Right forelimb (tissue), 1 donor: ENCODE measurements at places on chromosomes 5 and 9.

DNA sequence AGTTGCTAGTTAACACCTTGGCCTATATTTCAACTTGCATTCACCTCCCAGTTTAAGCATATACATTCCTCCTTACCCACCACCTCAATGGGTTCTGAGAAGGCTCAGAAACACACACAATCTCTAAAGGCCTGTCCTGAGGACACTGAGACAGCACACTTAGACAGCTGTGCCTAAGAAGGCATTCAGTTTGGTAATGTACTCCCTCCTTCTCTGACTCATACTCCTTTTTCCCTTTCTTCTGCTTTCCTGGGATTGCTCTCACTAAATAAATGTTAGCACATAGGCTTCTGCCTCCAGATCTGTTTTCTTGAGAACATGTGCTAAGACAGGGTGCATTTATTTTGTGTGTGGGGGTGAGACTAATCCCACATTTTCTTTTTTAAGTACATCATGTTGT is 456.8 kb upstream of the CDH6 start:
- DNase-seq = no peak

DNA sequence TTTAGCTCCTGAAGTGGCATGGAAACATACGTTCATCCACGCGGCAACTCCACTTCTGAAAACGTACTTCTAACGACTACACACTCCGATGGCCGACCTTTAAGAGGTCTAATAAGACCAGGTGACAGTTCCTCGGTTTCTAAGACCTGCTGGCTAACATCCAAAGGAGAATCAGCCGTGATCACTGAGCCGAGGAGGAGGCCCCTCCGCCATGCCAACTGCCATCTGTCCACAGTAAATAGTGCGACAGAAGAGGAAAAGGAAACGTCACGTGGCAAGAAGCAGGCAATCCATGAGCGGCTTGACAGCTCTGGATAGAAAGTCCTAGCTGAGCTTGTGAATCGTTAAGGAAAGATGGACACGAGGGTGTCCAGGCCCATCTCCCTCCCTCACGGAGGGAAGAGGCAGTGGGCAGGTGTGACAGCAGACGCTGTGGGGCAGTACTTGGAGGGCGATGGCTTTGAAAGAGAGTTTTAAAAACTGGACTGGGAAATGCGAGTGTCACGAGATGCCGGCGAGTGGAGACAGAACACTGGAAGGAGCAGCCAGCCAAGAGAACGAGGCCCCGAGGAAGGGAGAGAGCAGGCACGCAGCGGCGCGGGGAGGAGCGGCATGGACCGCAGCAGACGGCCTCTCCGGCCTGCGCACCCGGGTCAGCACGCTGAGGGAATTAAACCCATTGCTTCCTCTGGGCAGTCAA is 66.7 kb upstream of the TBC1D9B start:
- DNase-seq = no peak

DNA sequence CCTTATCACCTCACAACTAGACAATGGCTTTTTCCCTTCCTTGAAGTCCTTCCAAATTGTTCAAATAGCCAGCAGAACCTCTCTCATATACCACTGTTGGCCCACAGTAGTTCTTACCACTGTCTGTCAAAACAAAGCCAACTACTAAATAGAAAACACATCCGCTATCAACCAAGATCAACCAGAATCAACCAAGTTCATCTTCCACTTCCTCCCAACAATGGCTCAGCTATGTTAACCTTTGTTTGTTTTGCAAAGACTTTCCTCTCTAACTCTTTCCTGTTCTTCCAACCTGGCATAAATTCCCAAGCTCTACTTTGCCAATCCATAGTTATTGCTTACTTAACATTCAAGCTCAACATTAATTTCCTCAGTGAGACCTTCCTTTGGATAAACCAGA is 15.2 kb downstream of the ELL2 start:
- DNase-seq = no peak

DNA sequence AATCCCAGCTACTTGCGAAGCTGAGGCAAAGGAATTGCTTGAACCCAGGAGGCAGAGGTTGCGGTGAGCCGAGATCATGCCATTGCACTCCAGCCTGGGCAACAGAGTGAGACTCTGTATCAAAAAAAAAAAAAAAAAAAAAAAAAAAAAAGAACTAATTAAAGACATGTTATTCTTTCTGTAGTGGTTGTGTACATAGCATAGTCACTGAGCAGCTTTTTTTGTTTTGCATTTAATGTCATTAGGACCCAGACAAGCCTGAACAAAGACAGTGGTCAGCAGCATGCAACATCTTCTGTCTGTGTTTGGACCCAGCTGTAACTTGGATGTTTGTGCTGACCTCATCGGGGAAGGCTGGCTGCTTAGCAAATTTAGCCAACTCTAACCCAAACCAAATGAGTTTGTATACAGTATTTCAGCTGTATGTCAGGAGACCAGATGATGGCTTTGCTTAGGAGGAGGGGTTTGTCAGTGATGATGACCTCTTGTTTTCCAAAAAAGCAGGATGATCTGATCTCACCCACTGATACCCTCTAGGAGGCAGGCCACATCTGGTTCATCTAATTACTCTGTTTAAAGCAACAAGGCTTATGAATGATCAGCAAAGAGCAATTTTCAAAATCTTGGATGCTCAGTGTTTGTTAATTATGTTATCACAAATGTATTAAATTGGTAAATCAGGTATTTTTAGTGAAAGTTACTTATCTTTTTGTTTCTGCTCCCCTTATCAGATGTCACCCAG is 39.5 kb downstream of the SNCAIP start:
- no peak for DNase-seq

DNA sequence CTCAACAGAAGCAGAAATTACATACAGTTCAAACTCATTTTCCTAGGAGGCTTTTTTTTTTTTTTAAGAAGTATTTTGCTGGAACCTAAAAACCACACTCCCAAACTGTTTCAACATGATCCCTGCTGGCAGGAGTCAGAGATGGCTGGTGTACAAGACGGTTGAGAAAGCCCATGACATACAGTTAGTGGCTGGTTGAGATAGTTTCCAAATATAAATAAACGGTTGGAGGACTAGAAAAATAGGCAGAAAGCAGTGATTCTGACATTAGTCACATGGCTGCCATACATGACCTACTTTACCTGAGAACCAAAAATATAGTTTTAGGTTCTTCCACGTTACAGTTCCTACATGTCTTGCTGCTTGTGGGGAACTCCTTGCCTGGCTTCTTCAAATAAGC is 31.7 kb upstream of the BASP1 start:
- peak; percentile 78 for DNase-seq

GRCh38 chr9:129379181-129379836 is 201.2 kb upstream of the IER5L start:
- no peak for DNase-seq

- no peak for DNase-seq
Measured at GRCh38 chr5:152061095-152061494, 136.4 kb upstream of the GLRA1 start.

DNA sequence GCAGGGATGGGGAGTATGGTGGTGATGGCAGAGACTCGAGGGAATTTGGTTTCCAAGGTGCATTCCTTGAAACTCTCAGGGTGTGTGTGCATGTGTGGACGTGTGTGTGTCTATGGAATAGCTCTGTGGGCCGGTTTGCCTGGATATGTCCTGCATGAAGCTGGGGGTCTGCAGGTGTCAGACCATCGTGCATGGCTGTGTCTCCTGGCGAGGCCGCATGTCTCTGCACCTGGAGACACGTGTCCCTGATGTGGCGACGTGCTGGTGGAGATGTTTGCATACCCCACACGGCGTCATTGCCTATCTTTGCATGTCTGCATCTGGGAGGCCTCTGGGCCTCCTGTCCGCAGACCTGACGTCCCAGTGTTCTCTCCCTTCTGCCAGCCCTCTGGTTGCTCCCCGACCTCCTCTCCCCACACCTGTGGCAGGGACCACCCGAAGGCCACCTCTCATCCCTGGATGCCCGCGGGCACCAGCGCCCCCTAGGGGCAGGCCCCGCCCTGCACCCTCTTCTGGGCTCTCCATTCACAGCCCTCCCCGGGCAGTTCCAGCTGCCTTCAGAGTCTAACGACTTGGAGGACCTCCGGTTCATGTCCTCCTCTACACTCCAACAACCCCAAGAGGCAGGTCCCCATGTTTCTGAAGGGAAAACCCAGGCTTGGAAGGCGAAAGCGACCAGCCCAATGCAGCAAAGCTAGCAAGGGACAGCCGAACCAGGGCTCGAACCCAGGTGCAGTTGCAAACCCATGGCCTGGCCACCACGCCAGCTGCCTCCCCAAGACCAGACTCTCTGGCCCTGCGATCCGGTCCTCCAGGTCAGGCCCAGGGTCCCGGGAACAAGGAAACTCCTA is 88.6 kb downstream of the LMX1B start:
- peak; percentile 45 for DNase-seq

GRCh38 chr9:127181315-127181580 is 58.8 kb upstream of the ANGPTL2 start:
- DNase-seq = peak; percentile 12

GRCh38 chr5:132268769-132269551 is 11.5 kb downstream of the PDLIM4 start:
- DNase-seq = peak; percentile 68

GRCh38 chr5:57832875-57833274 is 350.3 kb upstream of the ACTBL2 start:
- no peak for DNase-seq

GRCh38 chr9:81073821-81074220 is 615.5 kb downstream of the TLE1 start:
- no peak for DNase-seq

GRCh38 chr5:150044712-150045111 is 41.6 kb downstream of the CSF1R start:
- DNase-seq = no peak

DNA sequence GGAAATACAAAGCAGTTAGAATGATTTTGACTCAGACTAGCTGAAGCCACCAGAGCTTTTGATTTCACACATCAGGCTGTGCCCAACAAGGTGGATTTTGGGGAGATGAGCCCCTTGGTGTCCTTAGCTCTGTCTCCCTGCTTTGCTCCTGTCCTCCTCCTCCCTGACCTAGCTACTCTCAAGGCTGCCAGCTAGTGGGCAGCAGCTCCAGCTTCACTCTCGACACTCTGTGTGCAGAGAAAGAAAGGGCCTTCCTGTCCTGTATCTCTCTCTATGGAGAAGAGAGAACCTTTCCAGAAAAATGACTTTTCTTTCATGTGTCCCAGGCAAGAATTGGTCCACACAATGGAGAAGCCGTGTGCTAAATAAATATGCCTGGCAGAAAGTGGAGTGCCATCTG is 446.2 kb downstream of the SEMA5A start:
- no peak for DNase-seq

DNA sequence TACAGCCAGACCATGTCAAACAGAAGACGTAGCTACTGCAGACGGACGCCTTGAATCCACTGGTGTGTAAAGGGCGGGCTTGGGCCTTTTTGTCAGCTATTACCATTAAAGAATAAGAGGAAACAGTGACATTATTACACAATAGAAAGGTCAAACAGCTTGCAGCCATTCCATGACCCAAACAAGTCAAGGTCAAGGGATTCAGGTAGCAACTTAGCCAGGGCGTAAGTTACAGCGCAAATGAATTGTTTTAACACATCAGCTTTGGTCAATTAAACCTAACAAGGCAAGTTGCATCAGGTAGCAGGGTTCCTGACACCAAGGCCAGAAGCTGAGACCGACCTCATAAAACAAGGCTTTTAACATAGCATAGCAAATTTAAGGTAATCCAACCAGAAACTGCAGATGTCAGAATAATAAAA is 15.3 kb downstream of the NFIB start:
- DNase-seq = no peak

- no peak for DNase-seq
Measured at GRCh38 chr9:29220596-29221251, 1647.4 kb upstream of the C9orf72 start.

DNA sequence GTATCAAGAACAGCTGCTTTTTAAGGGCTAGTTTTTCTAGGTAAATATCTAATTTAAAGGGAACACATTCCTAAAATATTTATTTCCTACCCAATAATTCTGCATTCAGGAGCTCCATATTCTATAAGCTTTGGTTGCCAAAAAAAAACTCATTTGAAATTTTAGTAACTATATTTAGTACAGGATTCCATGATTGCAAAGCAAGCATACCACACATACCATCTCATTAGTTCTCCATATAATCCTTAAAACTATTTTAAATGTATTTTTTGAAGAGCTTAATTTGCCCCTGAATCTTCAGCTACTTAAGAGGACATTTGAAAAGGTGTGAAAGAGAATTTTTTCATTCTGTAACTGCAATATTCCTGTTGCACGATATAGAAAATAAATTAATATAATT is 877.0 kb downstream of the NR2F1-AS1 start:
- DNase-seq = no peak

GRCh38 chr5:112312295-112313275 is 106.5 kb downstream of the EPB41L4A start:
- DNase-seq = no peak

- DNase-seq = no peak
Measured at GRCh38 chr9:96391021-96391765, 7.7 kb upstream of the SLC35D2 start.

GRCh38 chr5:111997308-111997707 is 240.3 kb upstream of the NREP start:
- no peak for DNase-seq

- DNase-seq = no peak
Measured at GRCh38 chr9:108543251-108543778, 312.5 kb downstream of the ACTL7B start.

GRCh38 chr9:88084357-88085183 is 53.7 kb downstream of the SPATA31C2 start:
- DNase-seq = peak; percentile 56

GRCh38 chr5:14028938-14029584 is 84.6 kb upstream of the DNAH5 start:
- DNase-seq = no peak

DNA sequence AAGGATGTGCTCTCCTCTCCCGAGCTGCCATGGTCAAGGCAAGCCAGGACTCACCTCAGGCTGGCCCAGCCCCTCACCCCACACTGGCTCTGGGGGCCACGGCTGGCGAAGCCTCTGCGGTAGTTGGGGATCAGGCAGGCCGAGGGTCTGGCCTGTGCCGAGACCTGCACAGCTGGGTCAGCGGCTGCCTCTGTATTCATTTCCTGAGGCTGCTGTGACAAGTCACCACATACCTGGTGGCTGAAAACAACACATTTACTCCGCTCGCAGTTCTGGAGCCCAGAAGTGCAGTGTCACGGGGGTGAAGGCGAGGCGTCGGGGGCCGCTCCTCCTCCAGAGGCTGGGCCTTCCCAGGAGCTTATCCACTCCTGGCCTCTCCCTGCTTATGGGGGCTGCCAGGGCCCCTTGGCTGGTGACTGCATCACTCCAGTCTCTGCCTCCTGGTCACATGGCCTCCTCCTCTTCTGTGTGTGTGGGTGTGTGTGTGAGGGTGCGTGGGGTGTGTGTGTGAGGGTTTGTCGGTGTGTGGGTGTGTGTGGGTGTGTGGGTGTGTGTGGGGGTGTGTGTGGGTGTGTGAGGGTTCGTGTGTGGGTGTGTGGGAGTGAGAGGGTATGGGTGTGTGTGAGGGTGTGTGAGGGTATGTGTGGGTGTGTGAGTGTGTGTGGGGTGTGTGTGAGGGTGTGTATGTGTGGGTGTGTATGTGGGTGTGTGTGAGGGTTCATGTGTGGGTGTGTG is 3.2 kb upstream of the SCGB3A1 start:
- DNase-seq = no peak

GRCh38 chr9:113955076-113955752 is 79.1 kb downstream of the ZNF618 start:
- no peak for DNase-seq

GRCh38 chr5:10220248-10220647 is 29.4 kb downstream of the ATPSCKMT start:
- DNase-seq = peak; percentile 52
